AG09309 (cell line): ENCODE measurements at places on chromosomes 1 and 21.

GRCh38 chr1:99784143-99784542 is 17.7 kb upstream of the FRRS1 start:
- no peak for DNase-seq

GRCh38 chr1:218459878-218460711 is 115.0 kb downstream of the TGFB2 start:
- DNase-seq = peak; percentile 83

DNA sequence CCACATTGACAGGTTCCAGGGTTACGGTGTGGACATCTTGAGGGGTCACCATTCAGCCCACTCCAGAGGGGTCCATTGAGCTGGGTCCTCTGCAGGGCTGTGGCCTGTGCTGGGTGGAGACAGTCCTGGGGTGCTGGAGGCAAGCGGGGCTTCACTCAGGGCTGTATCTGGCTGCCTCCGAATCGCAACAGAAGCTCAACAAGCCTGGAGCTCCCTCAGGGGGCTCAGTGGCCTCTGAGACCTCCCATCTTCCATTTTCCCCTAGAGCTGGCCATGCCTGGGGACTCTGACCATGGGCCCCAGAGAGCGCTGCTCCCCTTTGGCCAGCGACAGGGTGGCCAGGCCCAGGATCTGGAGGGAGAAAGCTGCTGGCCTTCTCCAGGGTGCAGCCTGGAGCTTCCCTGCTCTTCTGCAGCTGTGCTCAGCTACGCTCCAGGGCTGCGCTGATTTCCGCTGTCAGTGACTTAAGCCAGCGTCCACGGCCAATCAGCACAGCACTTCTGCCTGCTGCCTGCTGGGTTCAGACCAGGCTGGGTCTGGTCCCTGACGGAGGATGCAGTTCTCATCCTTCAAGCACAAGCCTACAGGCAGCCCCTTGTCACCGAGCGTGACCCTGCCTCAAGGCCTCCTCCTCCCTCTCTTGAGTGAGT is 45.0 kb upstream of the ADARB1 start:
- DNase-seq = no peak

DNA sequence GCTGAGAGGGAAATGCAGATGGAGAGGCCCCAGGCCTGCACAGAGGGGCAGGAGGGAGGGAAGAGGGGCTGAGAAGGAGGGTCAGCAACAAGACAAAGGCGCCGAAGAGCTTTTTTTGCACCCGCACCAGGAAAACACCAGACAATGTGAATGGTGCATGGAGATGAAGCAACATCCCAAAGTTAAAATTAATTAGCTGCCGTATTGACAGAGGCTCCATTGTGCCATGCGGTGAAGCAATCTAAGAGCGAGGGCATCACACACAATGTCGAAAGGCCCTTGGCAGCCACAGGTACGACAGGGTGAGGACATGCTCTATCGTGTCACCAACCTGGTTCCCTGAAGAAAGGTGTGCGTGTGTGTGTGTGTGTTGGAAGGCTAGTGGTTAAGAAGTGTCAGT is 41.2 kb downstream of the SSBP3 start:
- DNase-seq = no peak

DNA sequence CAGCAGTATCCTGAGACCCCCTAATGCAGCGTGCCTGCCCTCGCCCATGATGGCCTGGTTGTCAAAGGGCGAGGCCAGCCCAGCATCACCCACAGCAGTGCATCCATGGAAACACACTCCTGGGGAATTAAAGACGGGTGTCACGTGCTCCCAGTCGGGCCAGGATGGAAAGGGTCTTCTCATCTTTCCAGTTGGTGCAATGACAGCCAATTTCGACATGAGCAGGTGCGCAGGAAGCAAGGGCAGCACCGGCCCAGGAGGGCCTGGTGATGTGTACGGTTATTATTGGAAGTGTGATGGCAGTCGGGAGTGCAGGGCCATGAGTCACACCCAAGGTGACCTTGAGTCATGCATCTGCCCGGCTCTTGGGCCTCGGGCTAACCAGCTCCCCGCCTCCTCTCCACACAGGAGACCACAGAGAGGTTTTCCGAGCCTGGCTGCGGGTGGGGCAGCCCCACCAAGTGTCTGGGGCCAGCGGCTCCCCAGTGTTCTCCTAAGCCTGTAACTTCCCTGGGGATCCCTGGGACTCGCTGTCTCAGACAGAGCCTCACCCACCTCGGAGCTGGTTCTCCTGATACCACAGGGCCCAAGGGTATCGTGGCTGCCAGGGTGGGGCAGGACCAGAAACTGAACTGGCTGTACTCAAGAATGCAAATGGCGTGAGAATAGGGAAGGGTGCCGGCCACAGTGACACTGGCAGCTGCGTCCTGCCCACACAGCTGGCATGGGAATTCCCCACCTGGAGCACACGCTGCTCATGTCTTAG is 119.8 kb downstream of the SIK1 start:
- DNase-seq = no peak

- DNase-seq = no peak
Observed at GRCh38 chr1:17614586-17614985, 75.1 kb downstream of the ARHGEF10L start.

DNA sequence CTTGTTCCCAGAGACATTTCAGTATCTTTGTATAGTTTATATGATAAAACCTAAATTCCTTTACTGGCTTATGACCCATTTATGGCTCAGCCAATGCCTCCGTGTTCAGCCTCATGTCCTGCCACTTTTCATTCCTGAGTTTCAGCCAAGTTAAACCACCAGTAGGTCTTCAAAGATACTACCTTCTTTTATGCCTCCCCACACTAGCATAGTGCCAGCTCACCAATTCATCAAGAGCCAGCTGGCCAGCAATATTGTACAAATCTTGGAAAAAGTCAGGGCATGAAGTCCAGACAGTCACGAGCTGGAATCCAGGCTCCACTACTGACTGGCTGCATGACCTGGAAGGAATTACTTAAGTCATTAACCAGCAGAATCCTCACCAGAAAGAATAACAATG is 446.0 kb downstream of the GPATCH2 start:
- no peak for DNase-seq

DNA sequence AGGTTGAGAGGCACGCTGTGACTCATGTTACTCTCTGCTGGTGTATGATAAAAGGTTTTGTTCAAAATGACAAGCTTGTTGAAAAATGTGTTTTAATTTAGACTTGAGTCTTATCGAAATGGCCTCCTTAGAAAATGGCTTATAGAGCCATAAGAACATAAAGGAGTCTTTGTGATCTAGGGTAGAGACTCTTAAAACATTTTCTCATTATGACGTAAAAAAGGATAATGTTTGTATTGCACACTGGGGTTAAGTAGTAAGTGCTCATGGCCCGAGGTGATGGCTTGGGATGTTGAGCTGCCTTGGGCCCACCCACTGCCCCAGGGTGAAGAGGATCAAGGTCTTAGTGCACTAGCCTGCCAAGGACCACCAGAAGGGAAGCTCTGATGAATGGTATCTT is 117.4 kb downstream of the DISC1 start:
- DNase-seq = no peak

GRCh38 chr21:14589855-14590563 is 43.9 kb upstream of the SAMSN1 start:
- DNase-seq = no peak

DNA sequence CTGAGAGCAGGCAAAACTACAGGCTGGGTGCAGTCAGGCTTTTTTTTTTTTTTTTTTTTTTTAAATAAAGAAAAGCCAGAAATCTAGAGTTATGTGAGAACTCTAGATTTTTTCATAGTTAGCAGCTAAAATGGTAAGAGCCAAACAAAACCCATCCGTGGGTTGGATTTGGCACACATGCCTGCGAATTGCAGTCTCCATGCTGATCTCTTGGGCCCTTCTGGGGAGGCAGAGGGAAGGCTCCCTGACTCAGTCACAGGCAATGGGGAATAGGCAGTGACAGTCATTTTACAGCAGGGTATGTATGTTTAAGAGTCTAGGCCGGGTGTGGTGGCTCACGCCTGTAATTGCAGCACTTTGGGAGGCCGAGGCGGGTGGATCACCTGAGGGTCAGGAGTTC is 2.6 kb downstream of the TXLNA start:
- DNase-seq = no peak

GRCh38 chr1:940107-941014 is 16.6 kb downstream of the SAMD11 start:
- DNase-seq = no peak

DNA sequence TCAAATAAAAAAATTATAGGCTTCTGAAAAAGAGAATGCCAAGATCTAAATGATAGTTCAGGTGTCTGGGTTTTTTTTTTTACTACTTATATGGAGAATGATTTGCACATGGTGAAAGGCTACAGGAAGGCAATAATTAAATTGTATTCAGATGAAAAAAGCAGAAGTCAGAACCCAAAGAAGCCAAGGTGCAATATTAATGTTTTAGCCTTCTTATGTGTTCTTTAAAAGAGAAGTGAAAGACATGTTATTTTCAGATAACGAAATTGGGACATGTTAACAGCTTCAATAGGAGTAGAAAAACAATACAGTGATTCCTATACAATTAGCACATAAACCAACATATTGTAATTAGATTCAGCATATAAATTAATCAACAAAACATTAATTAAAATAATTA is 452.9 kb upstream of the PRMT6 start:
- DNase-seq = no peak

DNA sequence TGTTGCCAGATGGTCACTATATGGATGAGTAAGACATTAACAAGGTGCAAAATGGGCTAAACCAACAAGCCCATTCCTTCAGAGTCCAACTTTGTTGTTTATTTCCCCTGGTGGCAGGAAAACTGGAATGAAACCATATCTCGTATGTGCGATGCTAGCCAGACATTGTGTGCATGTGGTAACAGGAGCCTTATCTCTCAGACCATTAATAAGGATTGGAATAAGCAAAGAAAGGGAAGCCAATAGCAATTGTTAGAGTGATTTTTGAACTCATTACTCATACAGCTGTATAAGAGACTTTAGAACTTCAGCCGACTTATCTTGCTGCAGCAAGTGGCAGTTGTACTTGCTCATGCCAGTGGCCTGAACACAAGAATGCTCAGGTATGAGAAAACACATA is 30.0 kb upstream of the HMCN1 start:
- DNase-seq = no peak

GRCh38 chr1:1124508-1124785 is 8.6 kb upstream of the C1orf159 start:
- no peak for DNase-seq

DNA sequence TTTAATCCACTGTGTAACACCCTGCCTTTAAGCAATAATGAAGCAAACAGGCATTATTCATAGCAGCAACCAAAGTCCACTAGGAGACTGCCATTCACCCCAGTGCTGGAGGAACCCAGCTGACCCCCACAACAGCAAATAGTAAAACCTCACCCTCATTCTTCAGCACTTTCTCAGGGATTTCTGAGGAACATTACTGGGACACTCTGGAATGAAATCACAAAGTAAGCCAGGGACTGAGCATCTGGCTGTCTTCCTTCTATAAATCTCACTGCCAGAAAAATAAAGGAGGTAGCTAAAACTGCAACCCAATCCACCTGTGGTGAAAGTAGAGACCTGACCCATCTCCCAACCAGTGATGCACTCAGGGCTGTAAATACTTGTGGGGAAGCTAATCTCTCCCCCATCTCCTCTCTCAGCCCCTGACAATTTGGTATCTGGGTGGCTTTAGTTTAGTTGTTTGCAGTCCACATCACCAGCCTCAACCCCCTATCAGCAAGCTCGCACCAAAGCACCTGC is 47.1 kb downstream of the COL6A1 start:
- peak; percentile 63 for DNase-seq

DNA sequence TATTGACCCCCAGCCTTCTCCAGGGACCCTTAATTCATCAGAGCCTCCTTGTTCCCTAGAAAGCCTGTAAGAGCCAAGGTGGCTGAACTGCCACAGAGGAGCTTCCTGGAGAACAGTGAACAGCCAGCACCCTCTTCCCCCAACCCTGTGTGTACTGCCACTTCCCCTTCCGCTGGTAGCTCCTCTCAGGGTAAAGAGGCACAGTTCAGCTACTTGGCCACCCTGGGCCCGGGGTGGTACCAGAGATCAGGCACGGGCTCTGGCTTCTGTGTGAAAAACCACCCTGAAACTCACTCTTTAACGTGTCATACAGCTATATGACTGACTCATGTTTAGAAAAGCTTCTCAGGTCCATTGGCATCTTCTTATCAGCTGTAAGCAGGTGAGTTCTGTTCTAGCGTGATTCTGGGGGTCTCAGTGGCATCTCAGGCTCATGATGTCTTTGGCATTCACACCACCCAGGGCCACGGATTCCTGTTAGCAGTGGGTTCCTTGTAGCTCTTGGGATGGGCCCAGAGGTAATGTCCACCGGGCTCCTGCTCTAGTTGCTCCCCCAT is 22.4 kb downstream of the ARMH1 start:
- DNase-seq = no peak

DNA sequence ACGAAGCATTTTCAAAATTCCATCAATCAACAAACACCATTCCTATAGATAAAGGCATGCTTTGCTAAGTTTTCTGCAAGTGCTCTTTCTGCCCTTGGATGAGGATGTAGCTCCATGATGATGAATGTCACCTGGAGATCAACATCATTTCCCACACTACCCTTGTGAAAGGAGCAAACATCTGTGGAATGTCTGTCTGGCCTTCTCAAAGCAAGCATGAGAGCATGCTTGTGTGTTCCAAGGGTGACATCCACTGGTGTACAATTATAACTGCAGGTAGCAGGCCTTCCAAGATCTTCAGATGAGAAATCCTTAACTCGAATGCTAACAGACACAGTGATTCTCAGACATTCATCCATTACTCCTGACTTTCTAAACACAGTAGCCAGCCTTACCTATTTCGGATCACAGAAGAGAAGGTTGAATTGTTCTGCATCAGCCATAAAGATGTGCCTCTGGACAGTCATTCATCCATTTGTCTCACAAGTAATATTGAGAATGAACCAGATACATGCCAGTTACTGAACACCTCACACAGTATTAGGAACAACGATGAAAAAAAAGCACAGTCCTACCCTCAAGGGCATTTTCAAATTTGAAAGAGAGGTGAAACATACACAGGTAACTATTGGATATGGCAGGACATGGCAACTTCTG is 162.4 kb downstream of the TPR start:
- peak; percentile 85 for DNase-seq

DNA sequence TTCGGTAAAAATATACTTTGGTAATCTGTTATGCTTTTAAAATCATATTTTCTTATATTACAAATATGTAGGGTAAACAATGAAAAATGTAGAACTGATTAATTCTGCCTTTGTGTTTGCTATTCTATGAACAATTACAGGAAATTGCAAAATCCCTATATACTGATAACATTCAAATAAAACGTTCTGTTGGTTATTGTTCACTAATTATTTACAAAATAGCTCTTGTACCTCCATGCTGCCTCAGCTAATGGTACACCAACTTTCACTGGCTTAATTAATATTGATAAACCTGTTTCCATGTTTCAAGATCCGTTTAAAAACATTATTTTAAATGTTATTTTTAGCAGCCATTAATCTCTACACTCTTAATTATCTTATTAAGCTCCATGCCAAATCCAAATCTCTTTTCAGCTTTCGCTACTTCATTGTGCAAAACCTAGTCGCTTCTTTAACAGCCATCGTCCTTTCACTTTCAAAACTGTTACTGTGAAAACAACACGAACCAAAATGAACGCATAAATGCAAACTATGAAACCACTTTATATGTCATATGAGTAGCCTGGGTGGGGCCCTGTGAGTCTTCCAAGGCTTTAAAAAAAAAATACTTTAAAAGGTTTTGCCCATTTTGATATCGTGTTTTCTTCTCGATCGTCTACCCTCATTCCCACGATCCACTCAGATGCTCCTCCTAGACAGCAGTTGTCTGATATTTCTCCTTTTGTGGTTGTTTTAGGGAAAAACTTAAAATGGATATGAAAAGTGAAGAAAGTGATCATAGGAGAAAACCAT is 807.1 kb downstream of the USP25 start:
- no peak for DNase-seq
